ENCODE measurements at places on chromosomes 3 and 15.

DNA sequence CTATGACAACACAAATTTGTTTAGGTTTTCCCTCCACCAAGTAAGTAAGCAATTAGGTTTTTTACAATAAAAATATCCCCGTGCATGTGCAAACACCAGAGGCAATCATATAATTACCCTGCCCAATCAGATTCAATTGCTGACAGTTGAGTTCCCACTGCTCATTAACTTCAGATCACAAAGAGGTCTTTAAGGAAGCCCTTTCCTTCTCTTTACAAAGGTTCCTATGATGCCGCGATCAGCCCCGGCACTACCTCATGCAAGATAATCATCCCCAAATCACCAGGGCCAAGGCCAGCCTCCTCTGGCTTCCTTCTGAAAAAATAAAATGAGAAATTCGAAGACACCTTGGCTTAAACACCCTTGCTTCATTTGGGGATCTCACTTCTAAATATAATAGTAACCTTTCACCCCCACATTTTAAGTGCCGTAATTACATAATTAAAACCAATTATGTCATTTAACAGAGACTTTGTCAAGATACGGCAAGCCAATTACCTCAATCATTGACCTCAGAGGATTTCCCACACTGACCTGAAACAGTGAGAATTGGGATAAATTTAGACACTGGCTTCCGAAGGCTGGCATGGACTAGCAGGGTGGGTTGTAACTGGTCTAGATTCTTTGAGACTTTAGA lies 121.3 kb upstream of the WNT5A start:
- peak; percentile 66 for DNase-seq

- DNase-seq, result no peak
Observed at GRCh38 chr15:80607287-80607980, 87.7 kb upstream of the ABHD17C start.

DNA sequence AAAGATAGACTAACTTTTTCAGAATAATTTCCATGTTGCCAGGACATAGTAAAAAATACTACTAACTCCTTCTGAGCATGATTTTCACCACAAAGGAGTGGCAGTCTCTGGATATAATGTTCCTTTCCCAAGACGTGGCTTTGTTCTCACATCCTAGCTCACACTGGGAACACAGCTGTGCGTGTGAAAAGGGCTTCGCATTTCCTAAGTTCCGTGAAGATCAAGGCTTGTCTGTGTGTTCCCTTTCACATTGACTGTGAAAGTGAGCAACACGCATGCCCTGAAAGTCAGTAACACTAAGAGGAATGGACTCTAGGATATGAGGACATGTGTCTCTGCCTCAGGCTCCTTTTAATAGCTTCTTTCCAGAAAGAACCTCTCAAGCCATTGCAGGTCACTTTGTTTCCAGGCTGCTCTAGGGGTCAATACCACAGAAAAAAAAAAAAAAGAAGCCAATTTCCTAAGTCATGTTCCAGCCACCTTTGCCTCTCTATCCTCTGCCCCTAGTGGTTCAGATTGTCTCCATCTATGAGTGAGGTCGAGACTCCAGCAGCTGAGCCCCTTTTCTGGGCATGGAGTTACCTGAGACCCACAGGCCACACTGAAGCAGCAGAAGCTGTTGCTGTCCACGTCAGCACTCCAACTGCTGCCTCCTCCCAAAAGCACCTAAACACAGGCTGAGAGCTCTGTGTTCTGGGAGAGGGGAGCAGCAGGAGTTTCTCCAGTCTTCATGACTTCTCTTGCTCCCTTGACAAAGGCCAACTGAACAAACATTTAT lies 355.9 kb downstream of the RSL24D1 start:
- DNase-seq, result no peak

GRCh38 chr3:163915280-163915679 lies 1163.0 kb downstream of the SI start:
- no peak for DNase-seq

- no peak for DNase-seq
Observed at GRCh38 chr3:173630849-173631248, 233.3 kb downstream of the NLGN1 start.

- no peak for DNase-seq
Observed at GRCh38 chr3:156516961-156517360, 38.0 kb downstream of the SSR3 start.

GRCh38 chr3:125005676-125006075 lies 50.1 kb downstream of the HEG1 start:
- no peak for DNase-seq

DNA sequence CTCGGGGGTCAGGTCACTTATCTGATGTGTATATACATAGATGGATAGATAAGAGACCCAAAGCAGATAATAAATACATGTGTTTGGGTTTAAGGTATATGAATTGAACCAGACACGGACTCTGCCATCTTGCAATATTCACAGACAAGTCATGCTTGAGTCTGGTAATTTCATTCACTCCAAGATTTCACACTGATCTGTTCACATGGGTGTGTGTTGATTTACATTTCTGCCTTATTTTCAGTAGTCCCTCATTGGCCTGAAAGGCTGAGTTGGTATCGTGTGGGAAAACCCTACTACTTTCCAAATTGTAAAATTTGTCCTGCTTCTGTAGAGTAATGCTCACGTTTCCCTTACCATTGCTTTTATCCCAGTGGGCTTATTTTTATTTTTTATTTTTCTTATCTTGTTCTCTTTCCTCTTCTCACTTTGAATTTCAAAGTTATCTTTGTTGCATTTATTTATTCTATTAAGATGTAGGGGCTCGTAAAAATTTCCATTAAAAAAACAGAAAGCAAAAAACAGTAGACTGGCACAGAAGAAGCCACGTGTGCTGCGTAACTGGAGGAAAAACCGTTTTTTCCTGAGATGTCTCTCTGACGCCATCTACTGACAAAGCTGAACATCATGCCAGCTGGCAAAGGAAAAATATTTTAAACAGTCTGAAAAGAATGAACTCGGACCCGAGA lies 10.8 kb upstream of the MFSD1 start:
- DNase-seq, result peak; percentile 76

DNA sequence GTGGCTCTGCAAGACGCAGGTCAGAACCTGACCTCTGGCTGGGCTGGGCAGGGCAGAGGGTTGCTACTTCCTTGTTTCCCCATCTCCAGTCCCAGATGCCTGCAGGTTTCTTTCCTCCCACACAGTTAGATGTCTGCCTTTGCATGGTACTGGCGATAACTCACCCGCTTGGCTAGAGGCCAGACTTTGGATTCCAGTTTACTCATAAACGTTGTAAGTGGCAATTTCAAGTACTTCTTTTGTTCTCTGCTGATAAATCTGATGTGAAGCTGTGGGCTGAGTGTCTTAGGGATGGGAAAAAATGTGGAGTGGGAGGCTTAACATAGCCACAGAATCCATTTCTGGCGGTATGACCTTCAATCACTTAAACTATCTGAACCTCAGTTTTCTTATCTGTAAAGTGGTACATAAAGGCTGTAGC lies 194.2 kb downstream of the EBLN2 start:
- DNase-seq, result peak; percentile 60
